Activated T-cell treated with anti-CD3 and anti-CD28 coated beads, Interleukin-2, amount 50 U/mL, for 72 hours (primary cell): ENCODE measurements at places on chromosomes 12 and 14. TPM values are rescaled to one million over a fixed set of nuclear protein-coding genes. Genes with fewer than 3 reads are reported as not detected.

- no peaks in the 10 kb centered on the region for H3K4me1 ChIP-seq
- H3K36me3 ChIP-seq, result no peaks in the 10 kb centered on the region
- H3K27me3 ChIP-seq, result no peaks in the 10 kb centered on the region
- no peak overlapping the region for H3K27ac ChIP-seq
- H3K4me3 ChIP-seq, result no peak overlapping the region
- DNase-seq, result no peak
Observed at GRCh38 chr14:91919814-91920213, 27.7 kb downstream of the FBLN5 start.

The KRT78 gene
- total RNA-seq, result not detected

DNA sequence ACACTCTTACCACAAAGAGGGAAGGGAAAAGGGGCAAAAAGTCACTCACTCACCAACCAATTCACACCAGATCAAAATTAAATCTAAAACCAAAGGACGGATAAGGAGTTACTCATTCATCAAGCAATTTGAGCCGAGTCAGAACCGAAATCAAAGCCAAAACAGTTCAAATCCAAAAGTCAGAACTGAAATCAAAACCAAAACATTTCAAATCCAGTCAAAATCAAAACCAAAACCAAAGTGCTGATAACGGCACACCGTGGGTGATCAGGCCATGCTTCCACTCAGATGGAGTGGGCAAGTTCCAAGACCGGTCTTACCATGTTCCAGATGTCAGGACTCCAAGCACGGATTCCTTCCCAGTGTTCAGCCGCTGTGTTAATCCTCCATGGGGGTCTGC lies 139.5 kb downstream of the SLC38A6 start:
- H3K4me1 ChIP-seq, result peaks cover 5% of the 10 kb centered on the region
- no peaks in the 10 kb centered on the region for H3K36me3 ChIP-seq
- peak; percentile 10 for DNase-seq

- H3K4me3 ChIP-seq, result peak overlapping the region; percentile 88
- H3K4me1 ChIP-seq, result peaks cover 53% of the 10 kb centered on the region
- H3K36me3 ChIP-seq, result peaks cover 3% of the 10 kb centered on the region
- peaks cover 6% of the 10 kb centered on the region for H3K27me3 ChIP-seq
Observed at GRCh38 chr12:108854451-108855283, 2.7 kb downstream of the SSH1 start.

GRCh38 chr14:67941456-67942018 lies 122.0 kb downstream of the RAD51B start:
- DNase-seq, result no peak
- no peaks in the 10 kb centered on the region for H3K4me1 ChIP-seq
- H3K36me3 ChIP-seq, result no peaks in the 10 kb centered on the region
- no peak overlapping the region for H3K27ac ChIP-seq
- H3K27me3 ChIP-seq, result no peaks in the 10 kb centered on the region
- no peak overlapping the region for H3K4me3 ChIP-seq

DNA sequence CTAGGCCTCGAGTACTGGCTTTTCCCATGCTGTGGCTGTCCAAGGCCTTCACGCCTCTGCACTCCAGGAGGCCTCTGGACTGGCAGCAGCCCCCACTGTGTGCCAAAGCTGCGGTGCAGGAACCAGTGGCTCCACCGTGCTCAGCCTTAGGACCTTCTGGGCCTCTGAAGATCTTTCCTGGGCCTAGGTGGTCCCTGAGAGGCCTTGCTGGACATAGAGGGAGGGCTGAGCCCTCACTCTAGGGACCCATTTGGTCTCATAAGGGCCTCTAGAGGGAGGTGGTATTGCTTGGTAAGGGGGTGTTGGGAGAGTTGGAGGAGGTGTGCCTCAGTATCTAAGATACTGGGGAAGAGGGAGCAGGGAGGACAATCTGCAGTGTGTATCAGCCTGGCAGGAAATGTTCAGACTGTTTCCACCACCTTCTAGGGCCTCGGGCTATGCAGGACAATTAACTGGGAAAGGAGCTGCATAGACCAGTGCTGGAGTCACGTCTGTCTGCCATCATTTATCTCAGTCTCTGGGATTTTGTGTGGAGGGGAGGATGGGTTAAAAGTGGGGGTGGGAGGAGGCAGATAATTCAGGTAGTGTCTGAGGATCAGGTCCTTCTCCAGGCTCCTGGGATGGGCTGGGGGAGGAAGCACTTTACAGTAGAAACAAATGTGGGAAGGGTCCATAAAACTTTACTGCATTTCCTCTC lies 2.9 kb downstream of the HOXC5 start:
- H3K27me3 ChIP-seq, result peaks cover 89% of the 10 kb centered on the region
- H3K4me1 ChIP-seq, result peaks cover 18% of the 10 kb centered on the region
- no peaks in the 10 kb centered on the region for H3K36me3 ChIP-seq

- no peak overlapping the region for H3K4me3 ChIP-seq
- no peak overlapping the region for H3K27ac ChIP-seq
- H3K36me3 ChIP-seq, result no peaks in the 10 kb centered on the region
- H3K27me3 ChIP-seq, result no peaks in the 10 kb centered on the region
- no peak for DNase-seq
Observed at GRCh38 chr14:47150267-47150666, 498.7 kb upstream of the RPL10L start.

The SMIM41 gene
- total RNA-seq, result not detected

The GRIP1 gene
- total RNA-seq, result 0.44 TPM

DNA sequence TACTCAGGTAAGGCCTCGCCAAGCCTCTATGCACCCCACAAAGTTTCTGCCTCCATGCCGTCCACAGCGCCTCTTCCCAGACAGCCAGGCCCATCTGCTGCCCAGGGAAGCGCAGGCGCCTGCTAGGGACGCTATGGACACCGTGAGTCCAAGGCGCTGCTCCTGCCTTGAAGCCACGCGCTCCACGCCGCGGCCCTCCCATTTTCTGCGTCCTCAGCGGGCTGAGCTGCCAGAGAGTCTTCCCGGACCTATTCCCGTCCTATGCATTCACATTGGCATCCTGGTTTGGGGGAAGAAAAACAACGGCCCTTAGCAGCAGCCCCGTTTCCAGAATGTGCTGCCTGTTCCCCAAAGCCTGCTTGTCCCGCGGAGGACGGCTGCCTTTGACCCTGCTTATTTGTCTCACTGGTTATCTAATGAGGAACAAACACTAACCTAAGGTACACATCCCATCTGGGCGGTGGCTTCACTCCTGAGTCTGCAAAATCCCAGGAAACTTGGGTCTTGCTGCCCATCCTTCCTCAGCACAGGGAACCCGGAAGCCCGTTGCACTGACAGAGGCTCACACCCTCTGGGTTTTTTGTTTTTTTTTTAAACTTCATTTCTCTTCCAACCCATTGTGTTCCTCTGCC lies 38.0 kb downstream of the MMAB start:
- no peaks in the 10 kb centered on the region for H3K4me1 ChIP-seq
- no peak overlapping the region for H3K27ac ChIP-seq
- H3K36me3 ChIP-seq, result no peaks in the 10 kb centered on the region

The KRT82 gene
- not detected for total RNA-seq

DNA sequence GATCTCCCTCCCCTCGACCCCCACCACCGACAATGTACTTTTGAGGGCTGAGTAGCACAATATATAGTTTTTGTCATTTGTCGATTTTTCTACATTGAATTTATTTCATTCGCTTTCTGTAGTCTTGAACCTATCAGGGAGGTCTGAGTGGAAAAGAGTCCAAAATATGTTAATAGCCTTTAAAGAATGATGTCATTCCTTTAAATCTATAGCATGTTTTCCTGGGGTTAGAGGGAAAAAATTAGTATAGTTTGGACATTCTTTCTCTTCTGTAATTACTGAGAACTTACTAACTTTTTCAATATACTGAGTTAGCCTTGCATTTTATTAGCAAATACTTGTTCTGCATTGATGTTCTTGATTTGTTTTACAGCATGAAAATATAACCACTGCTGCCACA lies 55.9 kb downstream of the ARL1 start:
- no peaks in the 10 kb centered on the region for H3K4me1 ChIP-seq
- peaks cover 38% of the 10 kb centered on the region for H3K36me3 ChIP-seq
- H3K4me3 ChIP-seq, result no peak overlapping the region
- no peak for DNase-seq
- H3K27ac ChIP-seq, result no peak overlapping the region

DNA sequence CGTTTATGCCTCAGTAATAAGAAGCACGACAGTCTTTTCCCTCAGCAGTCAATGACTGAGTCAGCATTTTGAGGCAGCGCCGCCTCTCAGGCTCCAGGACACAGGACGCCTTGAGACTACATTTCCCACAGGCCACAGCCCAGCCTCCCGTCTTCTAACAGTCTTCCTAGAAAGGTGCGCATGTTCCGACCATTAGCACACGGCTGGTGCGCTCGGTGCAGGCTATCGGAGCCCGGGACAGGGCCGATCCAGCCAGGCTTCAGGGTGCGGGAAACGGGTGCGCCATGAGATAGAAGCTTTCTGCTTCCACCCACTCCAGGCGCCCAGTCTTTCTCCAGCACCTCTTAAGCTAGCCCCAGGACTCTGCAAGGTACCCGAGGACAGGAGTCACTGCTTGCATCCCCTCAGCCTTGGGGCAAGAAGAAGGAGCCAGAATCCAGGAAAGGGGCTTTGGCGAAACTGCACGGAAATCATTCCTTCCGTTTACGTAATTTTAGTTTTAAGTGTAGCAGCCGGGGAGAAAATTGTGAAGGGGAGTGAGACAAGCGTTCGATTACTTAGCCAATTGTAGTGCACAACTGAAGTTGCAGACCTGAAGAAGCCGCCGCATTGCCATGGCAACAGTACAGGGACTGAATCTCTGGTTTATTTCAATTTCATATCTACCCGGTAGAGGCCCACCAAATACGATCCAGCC lies 54.0 kb downstream of the ZNF641 start:
- no peaks in the 10 kb centered on the region for H3K36me3 ChIP-seq
- no peak overlapping the region for H3K27ac ChIP-seq
- peak; percentile 29 for DNase-seq
- H3K4me1 ChIP-seq, result peaks cover 14% of the 10 kb centered on the region
- peak overlapping the region; percentile 80 for H3K4me3 ChIP-seq

DNA sequence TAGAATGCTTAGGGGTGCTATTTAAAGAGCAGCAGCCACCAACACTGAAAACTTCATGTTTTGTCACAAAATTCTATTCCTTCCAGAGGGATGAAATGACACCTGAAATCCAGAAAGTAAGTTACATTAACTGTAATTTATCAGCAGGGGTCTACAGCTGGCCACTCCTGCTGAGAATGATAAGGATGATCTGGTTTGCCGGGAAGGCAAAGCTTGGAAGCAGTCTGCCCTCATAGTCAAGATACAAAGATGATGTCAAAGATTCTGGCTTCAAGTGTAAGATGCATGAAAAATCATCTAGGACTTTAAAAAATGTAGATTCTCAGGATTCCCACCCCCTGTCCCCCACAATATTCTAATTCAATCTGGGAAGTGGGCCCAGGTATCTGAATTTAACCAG lies 58.4 kb downstream of the DCAF5 start:
- H3K27ac ChIP-seq, result no peak overlapping the region
- H3K4me1 ChIP-seq, result peaks cover 11% of the 10 kb centered on the region
- H3K27me3 ChIP-seq, result no peaks in the 10 kb centered on the region
- no peak overlapping the region for H3K4me3 ChIP-seq
- H3K36me3 ChIP-seq, result peaks cover 8% of the 10 kb centered on the region

- DNase-seq, result no peak
- H3K27me3 ChIP-seq, result peaks cover 9% of the 10 kb centered on the region
- no peak overlapping the region for H3K4me3 ChIP-seq
- H3K36me3 ChIP-seq, result peaks cover 4% of the 10 kb centered on the region
Observed at GRCh38 chr12:117842630-117843029, 126.2 kb downstream of the KSR2 start.

- H3K27ac ChIP-seq, result no peak overlapping the region
- no peaks in the 10 kb centered on the region for H3K27me3 ChIP-seq
- H3K4me1 ChIP-seq, result peaks cover 18% of the 10 kb centered on the region
Observed at GRCh38 chr14:65910108-65910786, 497.7 kb downstream of the FUT8 start.

GRCh38 chr12:67391034-67391433 lies 121.9 kb downstream of the CAND1 start:
- DNase-seq, result no peak
- H3K36me3 ChIP-seq, result no peaks in the 10 kb centered on the region
- no peak overlapping the region for H3K4me3 ChIP-seq
- no peaks in the 10 kb centered on the region for H3K27me3 ChIP-seq
- no peaks in the 10 kb centered on the region for H3K4me1 ChIP-seq
- no peak overlapping the region for H3K27ac ChIP-seq

The LTBP2 gene
- 0.25 TPM for total RNA-seq

The AQP6 gene
- not detected for total RNA-seq

DNA sequence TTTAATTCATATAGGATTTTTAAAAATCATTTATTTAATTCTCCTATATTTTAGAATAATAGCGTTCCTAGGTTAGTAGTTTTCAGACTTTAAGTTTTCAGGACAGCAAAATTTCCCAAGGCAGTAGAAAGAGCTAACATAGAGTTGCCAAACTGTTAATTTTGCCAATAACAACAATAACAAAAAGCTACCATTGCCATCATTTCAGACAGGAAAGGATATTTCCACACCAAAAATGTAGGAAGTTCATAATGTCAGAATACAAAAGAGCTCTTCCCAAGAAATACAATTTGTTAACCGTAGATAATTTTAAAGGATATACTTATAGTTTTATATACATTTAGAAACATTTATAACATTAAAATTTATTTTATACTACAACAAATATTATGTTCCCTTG lies 81.4 kb upstream of the EEA1 start:
- no peaks in the 10 kb centered on the region for H3K36me3 ChIP-seq
- DNase-seq, result no peak
- H3K27ac ChIP-seq, result no peak overlapping the region
- H3K27me3 ChIP-seq, result peaks cover 13% of the 10 kb centered on the region
- no peak overlapping the region for H3K4me3 ChIP-seq
- H3K4me1 ChIP-seq, result peaks cover 29% of the 10 kb centered on the region
